ENCODE measurements at places on chromosomes 2 and 18.
A peak's percentile ranks its signal among the peaks of the same experiment; 100 is the strongest.

DNA sequence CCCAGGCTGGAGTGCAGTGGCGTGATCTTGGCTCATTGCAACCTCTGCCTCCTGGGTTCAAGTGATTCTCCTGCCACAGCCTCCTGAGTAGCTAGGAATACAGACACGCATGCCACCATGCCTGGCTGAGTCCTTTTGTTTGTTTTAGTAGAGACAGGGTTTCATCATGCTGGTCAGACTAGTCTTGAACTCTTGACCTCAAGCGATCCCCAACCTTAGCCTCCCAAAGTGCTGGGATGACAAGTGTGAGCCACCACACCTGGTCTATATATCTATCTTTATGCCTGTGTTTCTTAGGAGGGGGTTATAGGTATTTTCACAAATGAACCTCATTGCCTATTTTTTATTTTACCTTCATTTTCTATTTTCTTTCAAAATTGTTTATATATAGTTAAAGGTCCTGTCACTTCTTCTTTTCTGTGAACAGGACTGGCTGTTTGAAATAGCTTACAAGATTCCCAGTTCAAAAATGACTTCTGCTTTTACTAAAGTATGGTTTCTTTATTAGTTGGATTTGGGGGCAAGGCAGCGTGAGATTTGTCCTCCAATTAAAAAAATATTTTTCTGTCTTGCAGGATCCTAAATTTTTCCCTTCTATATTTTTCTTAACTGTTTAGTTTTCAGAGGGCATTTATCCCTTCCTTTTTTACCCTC lies 16.4 kb upstream of the MARCHF7 start:
- peak; percentile 38 for DNase-seq

- DNase-seq = no peak
Measured at GRCh38 chr18:49988733-49989132, 175.4 kb upstream of the ACAA2 start.

DNA sequence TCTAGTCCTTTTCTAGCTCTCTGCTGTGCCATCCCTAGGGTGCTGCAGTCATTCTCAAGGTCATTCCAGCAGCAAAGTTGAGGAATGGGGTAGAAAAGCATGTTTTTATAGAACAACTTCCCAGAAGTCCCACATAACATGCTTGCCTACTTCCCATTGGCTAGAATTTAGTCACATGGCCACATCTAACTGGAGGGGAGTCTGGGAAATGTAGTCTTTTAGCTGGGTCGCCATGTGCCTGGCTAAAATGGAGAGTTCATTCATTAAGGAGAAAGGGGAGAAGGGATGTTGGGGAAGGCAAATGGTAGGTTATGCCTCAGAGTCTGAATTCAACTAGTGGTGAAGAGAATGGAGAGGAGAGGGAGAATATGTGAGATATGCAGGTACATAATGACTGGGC lies 85.7 kb downstream of the SLC4A3 start:
- peak; percentile 69 for DNase-seq

GRCh38 chr2:152418688-152419087 lies 83.7 kb downstream of the FMNL2 start:
- DNase-seq = peak; percentile 13

DNA sequence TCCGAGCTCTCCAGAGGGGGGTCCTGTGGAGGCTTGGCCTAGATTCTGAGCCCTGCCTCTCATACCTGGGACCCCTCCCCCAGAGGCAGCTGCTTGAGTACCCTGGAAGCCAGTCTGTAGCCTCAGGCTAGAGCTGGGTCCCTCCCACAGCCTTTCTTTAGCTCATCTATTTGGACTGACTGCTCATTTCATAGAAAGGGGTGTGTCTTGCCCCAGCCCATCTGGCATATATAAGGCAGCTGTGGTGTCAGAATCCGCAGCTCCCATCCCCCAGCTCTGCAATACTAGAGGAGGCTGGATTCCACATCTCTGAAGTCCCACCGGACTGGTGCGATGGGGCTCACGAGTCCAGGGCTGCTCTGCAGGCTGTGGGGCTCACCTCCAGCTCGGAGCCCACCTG lies 26.1 kb downstream of the MPHOSPH10 start:
- DNase-seq = no peak

DNA sequence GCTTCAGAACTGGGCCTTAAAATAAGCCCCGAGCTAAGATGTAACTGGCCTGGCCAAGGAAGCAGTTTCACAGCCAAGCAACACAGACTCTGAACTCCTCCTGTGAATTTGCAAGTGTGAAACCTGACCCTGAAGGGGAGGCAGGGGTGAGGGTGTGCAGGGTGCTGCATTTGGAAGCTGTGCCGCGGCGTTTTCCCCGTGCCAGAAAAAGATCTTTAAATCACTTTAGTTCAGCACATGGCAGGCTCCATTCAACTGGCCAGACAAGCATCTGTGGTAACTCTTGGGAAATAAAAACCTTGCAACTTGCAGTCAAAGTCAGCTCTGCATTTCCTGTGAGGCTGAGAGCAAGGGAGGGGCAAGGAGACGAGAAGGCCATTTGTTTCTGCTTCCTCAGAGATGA lies 209.3 kb upstream of the SOX11 start:
- no peak for DNase-seq

DNA sequence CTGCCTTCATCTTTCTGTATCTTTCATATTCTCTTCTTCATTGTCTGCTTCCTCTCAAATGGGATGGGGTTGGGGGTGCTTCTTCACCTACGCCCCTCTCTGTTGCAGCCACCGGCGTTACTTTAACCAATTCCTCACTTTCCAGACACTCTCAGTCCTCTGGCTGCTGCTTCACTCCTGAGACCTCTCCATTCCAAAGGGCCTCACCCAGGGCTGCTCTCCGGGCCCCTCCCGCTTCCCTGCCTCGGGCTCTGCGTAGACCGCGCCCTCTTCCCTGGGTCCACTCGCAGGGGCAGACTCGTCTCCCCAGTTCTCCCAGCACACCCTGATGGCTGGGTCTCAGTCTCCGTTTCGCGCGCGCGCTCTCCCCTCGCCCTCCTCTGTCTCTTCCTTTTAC lies 926 bp downstream of the SERPINB8 start:
- DNase-seq = no peak

DNA sequence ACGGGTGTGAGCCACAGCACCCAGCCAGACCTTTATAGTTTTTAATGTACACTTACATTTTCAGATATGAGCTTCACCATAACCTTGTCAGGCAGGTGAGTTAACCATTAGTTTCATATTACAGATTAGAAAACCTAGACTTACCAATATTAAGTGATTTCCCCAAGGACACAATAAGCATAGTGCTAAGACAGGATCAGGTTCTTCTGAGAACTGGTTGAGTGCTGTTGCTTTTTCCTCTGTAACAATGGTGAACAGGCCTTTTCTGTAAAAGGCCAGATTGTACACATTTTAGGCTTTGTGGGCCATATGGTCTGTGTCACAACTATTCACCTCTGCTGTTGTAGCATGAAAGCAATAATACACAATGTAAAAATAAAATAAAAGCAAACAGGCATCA lies 332.0 kb downstream of the PIK3C3 start:
- no peak for DNase-seq

- DNase-seq = no peak
Measured at GRCh38 chr18:74266161-74266560, 25.6 kb downstream of the CYB5A start.

DNA sequence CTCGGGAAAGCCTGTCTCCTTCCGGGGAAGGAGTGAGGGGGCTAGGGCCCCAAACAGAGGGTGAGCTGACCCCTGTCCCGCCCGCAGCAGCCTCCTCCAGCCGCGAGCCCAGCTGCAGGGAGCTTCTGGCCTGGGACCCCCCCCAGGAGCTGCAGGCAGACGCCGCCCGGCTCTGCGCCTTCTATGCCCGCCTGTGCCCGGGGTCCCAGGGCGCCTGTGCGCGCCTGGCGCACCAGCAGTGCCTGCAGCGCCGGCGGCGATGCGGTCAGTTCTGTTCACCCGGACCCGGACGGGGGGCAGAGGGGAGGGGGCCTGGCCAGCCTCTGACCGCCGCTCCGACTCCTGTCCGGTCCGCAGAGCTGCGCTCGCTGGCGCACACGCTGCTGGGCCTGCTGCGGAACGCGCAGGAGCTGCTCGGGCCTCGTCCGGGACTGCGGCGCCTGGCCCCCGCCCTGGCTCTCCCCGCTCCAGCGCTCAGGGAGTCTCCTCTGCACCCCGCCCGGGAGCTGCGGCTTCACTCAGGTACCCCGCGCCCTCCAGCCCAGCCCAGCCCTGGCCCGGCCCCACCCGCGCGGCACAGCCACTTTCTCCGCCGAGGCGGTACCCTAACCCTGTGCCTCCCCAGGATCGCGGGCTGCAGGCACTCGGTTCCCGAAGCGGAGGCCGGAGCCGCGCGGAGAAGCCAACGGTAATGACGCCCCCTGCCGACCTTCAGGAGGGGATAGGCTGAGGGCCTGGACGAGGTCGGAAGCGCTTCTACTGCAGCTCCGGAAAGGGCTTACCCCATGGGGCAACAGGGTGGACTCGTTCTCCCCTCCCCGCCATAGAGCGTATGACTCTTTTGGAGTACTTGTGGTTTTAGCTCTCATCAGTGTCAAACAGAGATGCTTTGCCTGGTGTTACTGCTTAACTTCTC lies 2.0 kb upstream of the CHRND start:
- DNase-seq = peak; percentile 85

DNA sequence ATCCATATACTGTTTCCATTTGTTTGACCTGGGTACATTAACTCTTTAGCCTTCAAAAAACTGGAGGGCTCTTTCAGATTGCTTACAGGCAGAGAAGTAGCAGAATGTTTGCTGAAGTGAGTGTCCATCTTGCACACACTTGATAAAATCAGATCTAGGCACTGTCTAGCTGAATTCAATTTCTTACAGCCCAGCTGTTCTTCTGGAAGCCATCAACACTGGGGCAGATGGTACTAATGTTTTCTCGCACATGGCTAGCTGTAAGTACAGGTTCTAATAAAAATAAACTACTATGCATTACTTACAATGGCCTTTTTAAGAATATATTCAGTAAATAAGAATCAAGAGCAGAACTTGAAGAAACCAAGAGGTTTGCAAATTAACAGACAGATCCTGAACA lies 175.9 kb downstream of the NBAS start:
- DNase-seq = no peak

GRCh38 chr2:28552045-28552823 lies 56.4 kb downstream of the PLB1 start:
- DNase-seq = no peak

DNA sequence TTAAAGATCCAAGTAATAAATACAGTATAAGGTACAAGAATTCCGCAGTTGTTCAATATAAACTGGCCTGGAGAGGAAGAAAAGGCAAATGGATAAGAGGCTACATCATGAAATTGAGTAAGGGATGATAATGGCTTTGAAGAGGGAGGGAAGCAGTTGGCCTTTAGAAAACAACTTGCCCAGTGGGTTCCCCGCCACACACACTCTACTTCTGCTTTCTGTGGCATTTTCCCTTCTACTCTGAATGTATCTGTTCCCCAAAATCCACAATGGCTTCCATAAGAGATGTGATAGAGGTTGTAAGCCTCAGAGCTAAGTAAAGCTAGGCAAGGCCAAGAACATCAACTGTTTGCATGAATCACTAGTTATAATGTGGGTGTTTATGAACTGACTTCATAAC lies 221.3 kb downstream of the MBD2 start:
- DNase-seq = no peak

DNA sequence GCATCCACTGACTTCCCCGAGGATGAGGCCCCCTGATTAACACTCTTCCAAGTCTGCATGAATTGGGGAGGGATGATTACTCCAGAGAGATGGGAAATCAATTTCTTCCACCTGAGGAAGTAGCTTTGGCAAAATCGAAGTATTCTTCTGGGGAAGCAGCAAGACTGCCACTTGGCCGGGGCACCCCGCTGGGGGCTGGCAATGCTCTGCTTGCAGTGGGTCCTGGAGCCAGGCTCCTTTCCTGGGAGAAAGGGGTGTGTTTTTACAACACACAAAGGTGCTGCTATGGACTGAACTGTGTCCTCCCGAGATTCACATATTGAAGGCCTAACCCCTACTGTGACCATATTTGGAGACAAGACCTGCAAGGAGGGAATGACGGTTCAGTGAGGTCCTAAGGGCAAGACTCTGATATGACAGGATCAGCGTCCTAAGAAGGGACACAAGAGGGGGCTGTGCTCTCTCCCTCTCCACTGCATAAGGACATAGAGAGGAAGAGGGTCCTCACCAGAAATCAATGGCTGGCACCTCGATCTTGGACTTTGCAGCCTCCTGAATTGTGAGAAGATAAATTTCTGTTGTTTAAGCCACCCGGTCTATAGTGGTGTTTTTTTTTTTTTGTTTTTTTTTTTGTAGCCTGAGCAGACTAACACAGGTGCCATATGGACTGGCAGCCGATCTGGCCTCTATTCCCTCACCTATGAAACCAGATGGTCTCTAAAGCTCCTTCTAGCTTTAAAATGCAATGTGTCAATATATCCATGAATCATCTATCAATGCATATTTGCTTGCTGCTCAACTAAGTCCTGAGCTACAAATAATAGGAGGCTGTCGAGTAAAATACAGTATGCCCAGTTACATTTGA lies 3.6 kb upstream of the SMARCAL1 start:
- DNase-seq = no peak

DNA sequence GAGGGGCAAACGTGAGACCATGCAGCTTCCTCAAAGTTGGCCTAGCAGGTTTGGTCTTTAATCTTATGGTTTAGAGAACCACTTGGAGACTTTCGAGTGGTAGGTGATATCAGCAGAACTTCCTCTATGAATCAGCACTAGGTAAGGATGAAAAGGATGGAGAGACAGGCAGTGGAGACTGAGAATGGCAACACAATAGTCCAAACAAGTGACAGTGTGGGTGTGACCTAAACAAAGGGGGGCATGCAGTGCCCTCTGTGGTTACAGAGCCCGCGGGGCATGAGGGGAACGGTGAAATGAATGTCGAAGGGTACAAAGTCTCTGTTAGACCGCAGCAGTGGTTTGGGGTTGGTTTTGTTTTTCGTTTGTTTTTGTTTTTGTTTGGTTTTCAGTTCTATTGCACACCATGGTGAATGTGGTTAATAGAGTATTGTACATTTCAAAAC lies 143.9 kb downstream of the L3MBTL4 start:
- DNase-seq = peak; percentile 35

GRCh38 chr2:238651306-238652052 lies 196.4 kb upstream of the TWIST2 start:
- no peak for DNase-seq

DNA sequence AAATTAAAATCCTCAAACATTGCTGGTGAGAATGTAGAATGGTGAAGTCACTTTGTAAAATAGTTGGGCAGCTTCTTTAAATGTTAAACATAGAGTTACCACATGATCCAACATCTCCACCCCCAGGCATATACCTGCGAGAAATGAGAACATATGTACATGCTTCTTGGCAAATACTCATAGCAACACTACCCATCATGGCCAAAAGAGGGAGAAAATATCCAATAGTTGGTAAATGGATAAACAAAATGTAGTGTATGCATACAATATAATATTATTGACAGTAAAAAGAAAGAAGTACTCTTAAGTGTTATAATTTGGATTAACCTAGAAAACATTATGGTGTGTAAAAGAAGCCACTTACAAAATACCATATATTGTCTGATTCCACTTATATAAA lies 185.9 kb downstream of the CDH7 start:
- no peak for DNase-seq

Data from hematopoietic multipotent progenitor cell treated with erythropoietin and hydrocortisone succinate and interleukin-3 and kit ligand, for 6 days (in vitro differentiated cells).